ENCODE measurements at places on chromosomes 2 and 18.

DNA sequence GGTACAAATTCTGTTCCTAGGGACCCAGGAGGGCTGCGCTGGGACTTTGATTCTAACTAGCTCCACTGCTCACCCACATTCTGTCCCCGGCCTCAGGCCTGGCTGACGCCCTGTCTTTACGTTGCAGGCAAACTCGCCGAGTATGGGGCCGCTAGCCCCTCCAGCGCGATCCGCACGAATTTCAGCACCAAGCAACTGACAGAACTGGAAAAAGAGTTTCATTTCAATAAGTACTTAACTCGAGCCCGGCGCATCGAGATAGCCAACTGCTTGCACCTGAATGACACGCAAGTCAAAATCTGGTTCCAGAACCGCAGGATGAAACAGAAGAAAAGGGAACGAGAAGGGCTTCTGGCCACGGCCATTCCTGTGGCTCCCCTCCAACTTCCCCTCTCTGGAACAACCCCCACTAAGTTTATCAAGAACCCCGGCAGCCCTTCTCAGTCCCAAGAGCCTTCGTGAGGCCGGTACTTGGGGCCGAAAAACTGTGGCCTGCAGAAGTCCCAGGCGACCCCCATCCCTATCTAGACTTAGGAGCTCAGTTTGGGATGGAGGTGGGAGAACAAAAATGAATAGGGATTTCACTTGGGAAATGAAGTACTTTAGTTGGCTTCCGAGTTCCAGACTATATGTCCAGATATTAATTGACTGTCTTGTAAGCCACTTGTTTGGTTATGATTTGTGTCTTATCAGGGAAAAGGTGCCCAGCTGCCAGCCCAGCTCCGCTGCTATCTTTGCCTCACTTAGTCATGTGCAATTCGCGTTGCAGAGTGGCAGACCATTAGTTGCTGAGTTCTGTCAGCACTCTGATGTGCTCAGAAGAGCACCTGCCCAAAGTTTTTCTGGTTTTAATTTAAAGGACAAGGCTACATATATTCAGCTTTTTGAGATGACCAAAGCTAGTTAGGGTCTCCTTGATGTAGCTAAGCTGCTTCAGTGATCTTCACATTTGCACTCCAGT is 1.5 kb downstream of the HOXD1 start:
- DNase-seq, result no peak

GRCh38 chr2:145617420-145617819 is 1097.5 kb upstream of the ZEB2 start:
- DNase-seq, result no peak

DNA sequence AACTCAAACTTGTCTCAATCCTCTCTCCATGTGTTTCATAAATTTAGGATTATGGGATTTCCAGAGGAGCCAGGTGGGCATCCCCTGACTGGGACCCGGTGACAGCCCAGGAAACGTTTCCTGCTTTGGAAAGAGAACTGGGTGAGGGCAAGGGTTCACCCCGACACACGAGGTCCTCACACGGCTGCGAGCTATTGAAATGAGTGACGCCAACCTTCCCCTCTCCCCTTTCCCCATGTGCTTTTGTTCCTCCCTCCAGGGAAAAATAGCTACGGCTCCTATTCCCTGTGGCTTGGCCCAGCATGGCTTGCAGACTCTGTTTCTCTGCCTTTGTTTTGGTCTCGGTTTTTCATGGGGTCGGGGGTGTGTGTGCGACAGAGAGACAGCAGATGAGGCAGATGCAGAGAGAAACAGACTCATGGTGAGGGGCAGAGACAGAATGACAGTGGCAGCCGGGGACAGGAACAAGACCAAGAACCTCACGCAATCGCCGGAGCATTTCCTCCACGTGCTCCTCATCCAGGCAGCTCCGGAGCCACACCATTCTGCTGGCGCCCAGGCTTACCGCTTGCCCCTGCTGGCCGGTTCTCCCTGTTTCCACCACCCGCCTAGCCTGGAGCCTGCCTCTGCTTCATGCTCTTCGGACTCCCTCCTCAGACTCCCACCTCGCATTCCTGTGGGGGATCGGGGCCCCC is 238.5 kb downstream of the DYSF start:
- no peak for DNase-seq

DNA sequence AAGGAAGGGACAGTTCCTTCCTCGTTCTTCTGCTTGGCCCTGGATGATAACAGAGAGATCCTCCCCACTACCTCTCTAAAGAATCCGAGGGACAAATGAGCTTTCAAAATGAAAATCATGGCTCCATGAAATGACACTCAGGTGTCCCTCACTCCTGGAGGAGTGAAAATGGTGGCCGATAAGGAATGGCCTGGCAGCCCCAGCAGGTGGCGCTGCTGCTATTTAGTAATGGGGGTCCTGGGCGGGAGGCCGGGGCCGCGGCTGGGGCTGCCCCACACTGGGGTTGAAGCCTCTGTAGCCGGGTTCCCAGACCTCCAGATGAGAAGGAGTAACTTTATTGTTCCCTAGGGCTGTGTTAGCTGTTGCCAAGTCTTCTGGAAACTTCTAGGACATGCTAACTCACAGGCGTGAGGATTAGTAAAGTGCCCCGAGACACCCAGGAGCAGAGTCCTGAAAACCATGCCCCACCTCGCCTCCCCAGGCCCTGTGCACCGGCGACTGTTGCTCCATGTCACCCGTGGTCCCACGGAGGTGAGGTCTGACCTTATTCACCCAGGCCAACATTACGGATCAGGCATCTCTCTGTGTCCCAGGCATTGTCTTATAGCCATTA is 138.0 kb downstream of the CTIF start:
- no peak for DNase-seq

- DNase-seq, result no peak
Measured at GRCh38 chr18:195651-196050, 37.3 kb downstream of the USP14 start.

GRCh38 chr2:210617318-210617717 is 60.9 kb downstream of the CPS1 start:
- DNase-seq, result no peak

DNA sequence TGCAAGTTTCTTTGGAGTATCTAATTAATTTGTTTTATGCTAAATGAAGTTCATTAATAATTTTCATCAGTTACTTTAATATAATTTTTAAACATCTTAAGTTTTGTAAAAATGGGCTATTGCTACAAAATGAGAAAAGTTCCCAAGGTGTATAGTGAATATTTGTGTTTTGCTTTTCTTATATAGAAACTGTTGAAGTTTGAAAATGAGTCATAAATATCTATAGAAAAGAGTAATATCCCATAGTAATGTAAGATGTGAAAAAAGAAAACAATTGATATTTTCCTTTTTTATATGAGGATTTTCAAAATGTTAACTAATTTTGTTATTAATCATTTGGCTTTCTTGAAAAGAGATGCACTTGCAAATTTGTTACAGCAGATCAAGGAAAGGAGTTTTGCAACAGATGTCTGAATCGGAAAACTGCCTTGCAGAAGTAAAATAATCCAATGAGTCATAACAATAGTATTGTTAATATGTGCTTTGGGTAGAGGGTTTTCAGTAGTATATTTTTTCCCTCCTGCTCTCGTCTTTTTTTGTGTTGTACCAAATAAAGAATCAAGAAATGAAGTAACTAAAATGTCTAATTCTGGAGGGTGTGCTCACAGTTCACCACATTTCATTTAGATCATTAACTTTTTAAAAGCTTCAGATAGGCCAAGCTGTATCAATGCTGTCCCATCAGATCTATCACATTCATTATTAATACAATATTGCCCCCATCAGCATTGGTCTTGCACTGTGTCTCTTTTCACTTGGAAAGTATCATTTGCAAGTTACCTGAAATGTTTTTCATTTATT is 15.5 kb downstream of the DUSP19 start:
- DNase-seq, result no peak

DNA sequence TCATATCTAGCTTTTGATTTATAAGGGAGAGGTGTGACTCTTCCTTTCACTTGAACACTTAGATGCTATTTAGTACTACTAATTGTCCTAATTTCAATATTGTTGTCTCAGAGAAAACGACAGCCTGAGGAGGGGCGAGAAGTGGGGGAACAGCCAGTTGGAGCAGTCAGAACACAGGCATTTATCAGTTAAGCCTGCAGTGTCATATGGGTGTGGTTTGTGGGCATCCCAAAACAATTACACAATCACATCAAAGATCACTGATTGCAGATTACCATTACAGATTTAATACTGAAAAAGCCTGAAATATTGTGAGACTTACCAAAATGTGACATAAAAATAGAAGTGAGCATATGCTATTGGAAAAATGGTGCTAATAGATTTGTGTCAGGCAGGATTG is 15.8 kb downstream of the TMEM131 start:
- no peak for DNase-seq

GRCh38 chr2:241811201-241811951 is 2.4 kb downstream of the NEU4 start:
- no peak for DNase-seq

DNA sequence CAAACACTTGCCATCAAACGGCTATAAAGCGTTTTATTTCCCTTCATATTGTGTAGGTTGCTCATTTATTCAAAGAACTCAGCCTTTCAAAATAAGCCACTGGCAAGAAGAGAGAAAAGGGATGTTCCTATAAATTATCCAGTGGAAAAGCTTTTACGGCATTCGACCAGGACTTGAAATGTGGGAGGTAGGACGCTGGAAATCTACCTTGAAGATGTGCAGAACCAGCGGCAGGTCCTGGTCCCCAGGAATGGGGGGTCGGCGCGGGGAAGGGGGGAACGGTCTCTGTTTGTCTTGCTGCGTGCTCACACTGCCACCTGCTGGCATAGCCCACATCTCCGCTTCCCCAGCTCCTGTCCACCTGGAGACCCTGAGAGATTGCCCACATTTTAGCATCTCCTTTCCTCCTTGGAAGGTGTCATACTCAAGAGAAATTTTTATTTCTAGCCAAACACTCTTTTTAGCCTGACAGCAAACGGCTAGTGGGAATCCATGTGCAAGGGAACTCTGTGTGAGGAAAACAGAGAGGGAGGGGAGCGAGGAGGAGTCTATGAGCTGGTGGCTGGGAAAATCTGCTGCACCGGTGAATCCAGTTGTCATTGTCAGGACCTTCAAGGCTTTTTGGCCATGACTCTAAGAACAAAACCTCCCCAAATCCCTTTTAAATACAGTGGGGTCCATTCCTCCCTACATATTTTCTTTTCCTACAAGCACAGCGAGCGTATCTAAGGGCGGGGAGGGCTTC is 349.0 kb upstream of the PKDCC start:
- no peak for DNase-seq

DNA sequence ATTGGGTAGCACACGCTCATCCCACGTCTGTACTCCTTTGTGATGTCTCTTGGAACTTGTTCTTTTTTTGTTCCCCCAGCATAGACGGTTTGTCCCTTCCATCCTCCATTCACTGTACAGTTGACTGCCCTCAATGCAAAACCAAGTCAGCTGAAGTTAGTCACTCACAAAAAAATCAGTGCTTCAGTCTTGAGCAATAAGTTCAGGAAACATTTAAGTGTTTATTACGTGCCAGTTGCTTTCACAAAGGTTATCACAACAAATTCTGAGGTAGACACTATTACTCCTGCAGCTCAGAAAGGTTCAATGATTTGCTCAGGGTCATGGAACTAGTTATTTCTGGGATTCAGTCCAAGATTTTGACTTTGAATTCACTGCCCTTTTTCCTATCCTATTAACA is 102.2 kb downstream of the PDE1A start:
- peak; percentile 69 for DNase-seq

- no peak for DNase-seq
Measured at GRCh38 chr2:158038901-158039300, 62.8 kb upstream of the UPP2 start.

DNA sequence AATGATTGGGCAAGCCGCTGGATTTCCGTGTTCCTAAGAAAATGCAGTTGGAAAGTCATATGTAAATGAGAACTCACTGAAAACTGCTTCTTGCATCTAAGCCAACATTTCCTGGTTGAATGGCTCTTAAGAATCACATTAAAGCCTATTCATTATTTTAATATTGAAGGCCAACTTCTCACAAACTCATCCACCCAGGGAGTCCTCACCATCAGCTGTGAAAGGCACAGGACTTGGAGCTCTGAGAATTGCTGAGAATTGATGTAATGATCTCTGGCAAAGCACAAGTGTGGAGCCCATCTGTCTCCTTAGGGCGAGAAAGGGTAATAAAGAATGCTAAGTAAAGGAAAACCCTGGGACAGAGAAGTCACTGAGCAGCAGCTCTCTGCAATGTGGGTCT is 55.9 kb upstream of the APCDD1 start:
- no peak for DNase-seq
